Hematopoietic multipotent progenitor cell treated with erythropoietin and hydrocortisone succinate and interleukin-3 and kit ligand, for 15 days (in vitro differentiated cells): ENCODE measurements at places on chromosomes 3 and 15.

GRCh38 chr15:65862682-65863081 lies 6.6 kb upstream of the RAB11A start:
- DNase-seq: peak; percentile 61

DNA sequence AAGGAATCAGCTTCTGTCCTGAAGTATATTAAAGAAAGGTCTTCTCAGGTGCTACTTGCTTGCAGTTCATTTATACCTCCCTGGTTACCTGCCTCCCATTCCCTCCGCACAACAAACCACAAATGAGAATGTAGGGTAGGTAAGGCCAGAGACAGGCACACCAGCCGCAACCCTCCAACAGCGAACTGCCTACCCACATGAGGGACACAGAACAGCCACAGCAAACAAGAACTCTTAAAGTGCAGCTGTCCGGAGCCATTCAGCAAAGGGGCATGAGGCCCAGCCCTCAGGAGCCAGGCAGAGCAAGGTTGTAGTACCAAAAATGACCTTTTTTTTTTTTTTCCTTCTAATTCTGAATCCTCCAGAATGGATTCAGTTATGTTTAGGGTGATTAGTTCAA lies 52.4 kb downstream of the SPSB4 start:
- DNase-seq: no peak

DNA sequence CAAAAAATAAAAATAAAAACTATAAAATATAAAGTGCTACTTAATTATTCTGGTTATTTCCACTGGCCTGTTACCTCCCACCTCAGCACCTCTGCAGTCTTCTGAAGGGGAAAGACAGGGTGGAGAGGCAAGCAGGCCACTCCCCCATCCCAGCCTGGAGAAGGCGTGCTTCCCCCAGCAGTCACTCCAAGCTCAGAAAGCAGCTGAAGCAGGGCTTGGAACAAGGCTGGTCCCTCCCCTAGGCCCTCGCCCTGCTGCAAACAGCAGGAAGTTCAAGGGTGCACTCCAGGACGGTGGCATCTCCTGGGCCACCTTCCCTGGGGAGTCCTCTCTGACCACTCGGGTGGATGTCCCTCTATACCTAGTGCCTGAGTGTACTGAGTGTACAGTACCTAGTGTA lies 21.4 kb downstream of the CACNA2D2 start:
- no peak for DNase-seq

DNA sequence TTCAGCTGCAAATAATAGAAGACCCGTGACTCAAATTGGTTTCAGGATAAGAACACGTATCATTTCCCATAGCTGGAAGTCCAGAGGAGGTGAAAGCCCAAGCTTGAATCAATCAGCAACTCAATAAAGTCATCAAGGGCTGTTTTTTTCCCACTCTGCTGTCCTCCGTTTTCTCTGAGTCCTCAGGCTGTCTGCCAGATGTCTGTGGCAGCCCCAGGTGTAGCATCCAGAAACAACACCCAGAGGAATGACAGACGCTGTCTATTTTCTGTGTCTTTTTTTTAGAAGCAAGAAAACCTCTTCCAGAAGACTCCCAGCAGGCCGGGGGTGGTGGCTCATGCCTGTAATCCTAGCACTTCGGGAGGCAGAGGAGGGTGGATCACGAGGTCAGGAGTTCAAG lies 204.4 kb downstream of the FAM43A start:
- DNase-seq: no peak

GRCh38 chr3:183044547-183045229 lies 54.6 kb downstream of the MCCC1 start:
- DNase-seq: no peak

DNA sequence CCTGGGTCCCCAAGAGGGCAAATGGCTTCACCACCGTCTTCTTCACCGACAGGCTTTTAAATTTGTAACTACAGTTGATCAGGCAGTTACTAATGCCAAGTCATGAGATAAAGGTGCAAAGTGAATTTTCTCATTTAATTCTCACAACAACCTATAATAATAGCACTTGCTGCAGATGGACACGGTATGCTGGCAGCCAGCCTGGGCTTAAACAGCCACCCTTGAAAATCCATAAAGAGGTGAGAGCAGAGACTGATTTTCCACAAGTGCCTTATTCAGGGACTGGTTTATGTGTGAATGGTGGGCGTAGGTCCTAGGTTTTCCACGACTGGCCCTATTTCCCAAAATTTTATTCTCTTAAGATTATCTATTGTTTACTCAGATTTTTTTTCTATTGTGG lies 117.8 kb downstream of the RAB11A start:
- no peak for DNase-seq
